ENCODE measurements at places on chromosomes 7 and 10.

GRCh38 chr10:25245165-25245564, 70.4 kb downstream of the GPR158 start:
- no peak for DNase-seq

GRCh38 chr7:38699471-38699870, 68.3 kb upstream of the AMPH start:
- DNase-seq = no peak

DNA sequence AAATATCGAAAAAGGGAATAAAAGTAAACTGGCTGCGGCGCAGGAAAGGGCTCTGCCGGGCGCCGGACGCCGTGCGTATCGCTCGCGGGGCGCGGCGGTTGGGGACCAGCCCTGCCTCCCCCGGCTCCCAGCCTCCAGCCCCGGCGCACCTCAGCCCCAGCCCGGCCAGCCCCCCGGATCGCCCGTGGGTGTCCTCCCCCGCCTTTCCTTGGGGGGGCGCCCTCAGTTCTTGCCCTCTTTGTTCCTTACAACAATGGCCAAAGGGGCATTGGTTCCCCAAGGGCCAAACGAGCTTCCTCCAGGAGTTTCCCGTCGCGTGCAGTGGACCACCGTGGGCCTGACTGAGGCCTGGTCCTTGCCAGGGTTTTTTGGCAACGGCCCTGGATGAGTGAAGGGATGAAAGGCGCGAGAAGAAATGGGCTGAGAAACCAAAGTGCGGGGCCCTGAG, 1.2 kb downstream of the MACROH2A2 start:
- peak; percentile 16 for DNase-seq

DNA sequence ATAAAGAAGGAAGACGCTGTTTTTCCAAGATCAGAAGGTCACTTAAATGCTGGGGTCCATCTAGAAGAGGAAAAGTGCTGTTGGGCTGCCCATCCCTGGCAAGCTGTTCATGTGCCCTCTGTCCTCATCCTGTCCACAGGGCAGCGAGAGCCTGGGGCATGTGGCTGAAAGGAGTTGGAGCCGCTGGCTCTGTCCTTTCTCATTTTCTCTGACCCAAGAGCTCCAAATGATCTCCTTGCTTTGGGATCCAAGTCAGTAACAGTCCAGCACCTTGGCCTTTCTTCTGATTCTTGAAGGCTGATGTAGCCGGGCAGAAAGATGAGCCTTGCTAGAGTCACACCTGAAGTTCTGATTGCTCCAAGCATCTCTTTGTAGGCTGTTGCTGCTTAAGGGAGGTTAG, 44.4 kb downstream of the SPDYE5 start:
- no peak for DNase-seq

DNA sequence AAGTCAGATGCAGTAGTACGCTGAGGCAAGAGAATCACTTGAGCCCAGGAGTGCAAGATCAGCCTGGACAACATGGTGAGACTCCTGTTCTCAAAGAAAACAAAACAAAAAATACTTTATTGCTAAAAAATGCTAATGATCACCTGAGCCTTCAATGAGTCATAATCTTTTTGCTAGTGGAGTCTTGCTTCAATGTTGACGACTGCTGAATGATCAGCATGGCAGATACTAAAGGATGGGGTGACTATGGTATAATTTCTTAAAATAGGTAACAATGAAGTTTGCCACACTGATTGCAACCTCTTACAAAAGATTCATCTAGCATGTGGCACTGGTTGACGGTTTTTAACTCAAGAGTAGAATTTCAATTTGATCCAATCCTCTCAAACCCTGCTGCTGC, 22.3 kb downstream of the NANOS1 start:
- no peak for DNase-seq

DNA sequence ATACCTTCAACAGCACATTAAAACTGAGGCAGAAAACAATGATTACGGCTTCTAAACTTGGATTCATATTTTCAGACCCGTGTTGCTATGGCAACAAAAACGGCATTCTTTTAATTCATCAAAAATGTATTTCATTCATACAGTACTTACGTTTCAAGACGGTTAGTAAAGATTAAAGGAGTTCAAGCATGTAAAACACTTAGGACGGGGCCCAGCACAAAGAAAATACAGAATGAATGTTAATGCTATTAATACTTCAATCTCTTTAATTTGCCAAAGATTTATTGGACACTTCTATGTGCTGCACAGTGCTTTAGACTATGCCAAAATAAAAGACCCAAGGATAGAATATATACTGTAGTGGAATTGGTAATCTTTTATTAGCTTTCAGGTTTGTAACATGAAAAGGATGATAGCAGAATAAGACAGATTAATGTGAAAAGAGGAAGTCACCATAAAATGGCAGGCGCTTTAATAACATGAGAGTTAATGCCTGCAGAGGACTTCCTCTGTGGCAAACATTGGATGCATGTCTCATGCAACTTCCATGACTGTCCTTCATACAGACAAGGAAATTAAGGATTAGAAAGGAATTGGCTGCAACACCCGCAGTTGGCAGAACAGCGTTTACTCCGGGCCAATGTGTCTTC, 201.6 kb upstream of the KLF6 start:
- no peak for DNase-seq

DNA sequence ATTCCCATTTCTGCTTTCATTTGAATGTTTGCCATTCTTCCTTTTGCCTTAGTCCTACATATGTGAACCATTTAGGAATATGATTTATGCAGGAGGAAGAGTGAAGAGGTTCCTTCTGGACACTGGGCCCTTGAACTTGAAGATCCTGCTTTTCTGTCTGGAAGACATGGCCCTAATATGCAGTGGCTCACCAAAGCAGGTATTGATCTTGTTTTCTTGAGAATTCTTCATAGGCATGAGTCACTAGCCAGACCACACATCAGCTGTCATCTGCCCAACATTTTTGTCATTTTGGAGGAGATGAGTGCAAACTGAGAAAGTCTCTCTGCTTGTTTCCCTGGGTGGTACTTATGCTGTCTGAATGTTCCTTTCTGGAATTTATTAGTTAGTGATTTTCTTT, 382.6 kb downstream of the LRMDA start:
- DNase-seq = no peak

GRCh38 chr10:74593470-74593869, 232.9 kb upstream of the KAT6B start:
- no peak for DNase-seq

- DNase-seq = no peak
Measured at GRCh38 chr10:60669501-60669900, 108.8 kb upstream of the CDK1 start.

DNA sequence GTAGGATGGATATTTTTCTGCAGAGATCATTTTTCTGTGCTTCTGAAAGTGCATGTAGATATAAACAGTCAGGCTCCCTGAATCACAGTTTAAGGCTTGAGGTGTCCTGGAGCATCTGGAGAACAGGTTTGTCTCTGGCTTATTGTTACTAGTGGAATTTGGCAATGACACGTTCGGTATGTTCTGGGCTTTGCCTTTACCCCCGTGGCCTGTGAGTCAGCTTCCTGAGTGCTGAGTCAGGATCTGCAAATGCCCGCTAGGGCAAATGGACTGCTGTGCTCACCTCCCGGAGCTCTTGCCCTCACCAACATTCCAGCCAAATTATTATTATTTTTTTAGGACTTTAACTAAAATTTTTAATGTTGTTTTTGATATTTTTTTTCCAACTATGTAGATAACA, 192.5 kb upstream of the PRSS1 start:
- DNase-seq = no peak

- DNase-seq = no peak
Measured at GRCh38 chr10:48447356-48448215, 141.1 kb downstream of the MAPK8 start.

DNA sequence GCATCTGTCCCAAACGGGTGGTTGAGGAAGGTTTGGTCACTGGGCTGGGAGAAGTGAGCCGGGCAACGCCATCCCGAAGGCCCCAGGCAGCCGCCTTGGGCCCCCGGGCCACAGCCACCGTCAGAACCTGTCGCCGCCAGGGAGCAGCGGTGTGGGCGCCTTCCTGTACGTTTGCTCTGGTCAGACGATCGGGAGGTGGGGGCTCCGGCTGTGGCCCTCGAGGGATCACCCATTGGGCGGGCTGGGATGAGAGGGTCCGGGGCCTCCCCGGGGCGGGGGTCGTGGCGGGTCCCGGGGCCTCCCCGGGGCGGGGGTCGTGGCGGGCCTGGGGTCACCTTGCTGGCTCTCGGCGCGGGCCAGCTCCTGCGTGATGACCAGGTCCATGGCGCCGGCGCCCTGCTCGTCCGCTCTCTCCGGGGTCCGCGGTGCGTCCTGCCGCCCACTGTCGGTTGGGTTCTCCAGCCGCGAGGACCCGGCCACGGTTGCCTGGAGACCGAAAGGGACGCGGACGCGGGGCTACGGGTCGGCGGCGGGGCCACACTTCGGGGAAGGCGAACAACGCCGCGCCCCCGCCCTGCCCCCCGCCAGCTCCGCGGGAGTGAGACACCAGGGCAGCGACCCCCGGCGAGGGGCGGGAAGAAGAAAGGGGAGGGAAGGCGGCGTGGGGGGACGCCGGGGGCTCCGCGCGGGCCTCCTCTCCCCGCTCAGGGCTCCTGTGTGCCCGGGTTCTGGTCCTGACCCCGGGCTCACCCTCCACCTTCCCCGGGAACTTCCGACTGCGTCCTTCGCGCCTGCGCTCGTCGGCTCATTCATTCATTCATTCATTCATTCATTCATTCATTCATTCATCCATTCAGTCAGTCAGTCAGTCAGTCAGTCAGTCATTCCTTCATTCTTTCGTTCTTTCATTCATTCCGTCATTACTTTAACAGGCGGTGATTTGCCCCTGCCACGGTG, at the start of gene CFAP46:
TSS of gene CFAP46 (minus strand) at position 470 of the 957 bp plus-strand sequence. CDS start at position 384, 86 bp downstream.
- peak; percentile 57 for DNase-seq

DNA sequence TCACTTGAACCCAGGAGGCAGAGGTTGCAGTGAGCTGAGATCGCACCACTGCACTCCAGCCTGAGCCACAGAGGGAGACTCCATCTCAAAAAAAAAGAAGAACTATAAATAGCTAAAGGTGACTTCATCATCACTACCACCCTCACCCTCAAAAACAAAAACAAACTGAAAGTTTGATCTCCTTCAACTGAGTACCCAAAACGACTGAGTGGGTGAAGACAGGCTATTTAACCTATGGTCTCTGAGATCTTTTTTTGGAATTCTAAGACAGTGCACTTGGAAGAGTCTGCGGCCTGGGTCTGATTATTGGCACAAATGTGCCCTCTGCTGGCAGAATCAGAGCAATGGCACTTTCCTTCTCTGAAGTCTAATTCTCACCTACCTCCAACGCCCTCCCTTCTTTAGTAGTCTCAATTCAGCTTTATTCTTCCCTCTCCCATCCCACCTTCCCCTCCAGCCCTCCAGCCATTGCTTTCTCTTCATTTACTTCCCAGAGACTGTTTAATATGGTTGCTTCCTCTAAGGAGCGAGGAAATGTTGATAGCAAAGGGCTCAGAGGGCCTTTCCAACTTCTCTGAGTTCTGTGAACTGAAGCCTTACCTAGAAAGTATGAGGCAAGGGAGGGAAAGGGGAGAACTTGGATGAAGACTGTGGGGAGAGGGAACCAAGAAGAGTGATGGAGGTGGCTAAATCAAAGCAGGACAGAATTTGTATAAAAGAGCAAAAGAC, 2.9 kb upstream of the MYOZ1 start:
- DNase-seq = no peak

- DNase-seq = no peak
Measured at GRCh38 chr10:1651270-1651966, 85.9 kb downstream of the ADARB2 start.

DNA sequence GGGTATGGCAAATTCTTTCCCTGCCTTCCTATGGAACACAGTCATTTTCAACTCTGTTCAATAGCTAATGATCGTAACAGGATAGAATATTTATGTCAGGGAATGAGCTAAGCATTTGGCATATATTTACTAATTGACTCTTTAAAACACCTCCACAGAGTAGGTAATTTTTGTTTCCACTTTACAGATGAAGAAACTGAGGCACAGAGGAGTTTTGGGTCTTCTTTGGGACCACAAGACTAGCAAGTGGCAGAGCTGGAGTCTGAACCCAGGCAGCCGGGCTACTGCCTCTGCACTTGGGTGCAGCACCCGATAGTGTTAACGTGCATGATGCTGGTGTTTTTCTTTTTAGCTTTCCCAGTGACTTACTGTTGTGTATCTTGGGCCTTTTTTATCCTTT, 384.0 kb downstream of the SFMBT2 start:
- DNase-seq = no peak

DNA sequence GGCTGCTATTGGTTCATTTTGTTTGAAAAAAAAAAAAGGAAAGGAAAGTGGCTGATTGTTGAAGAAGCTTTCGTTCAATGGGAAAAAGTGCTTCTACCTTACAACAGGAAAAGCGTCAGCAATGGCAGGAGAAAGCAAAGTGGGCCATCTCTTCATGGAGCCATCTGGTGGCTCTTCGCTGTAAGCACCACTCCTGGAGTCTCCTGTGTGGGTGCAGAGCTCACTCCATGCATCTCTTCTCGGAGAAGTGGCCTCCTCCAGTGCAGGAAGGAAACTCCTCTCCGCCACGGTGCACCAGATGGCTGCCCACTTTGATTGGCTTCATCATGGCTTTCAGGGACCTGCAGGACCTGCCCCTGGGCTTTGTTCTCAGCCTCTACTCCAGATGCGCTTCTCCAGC, 250.9 kb downstream of the PTEN start:
- peak; percentile 24 for DNase-seq

DNA sequence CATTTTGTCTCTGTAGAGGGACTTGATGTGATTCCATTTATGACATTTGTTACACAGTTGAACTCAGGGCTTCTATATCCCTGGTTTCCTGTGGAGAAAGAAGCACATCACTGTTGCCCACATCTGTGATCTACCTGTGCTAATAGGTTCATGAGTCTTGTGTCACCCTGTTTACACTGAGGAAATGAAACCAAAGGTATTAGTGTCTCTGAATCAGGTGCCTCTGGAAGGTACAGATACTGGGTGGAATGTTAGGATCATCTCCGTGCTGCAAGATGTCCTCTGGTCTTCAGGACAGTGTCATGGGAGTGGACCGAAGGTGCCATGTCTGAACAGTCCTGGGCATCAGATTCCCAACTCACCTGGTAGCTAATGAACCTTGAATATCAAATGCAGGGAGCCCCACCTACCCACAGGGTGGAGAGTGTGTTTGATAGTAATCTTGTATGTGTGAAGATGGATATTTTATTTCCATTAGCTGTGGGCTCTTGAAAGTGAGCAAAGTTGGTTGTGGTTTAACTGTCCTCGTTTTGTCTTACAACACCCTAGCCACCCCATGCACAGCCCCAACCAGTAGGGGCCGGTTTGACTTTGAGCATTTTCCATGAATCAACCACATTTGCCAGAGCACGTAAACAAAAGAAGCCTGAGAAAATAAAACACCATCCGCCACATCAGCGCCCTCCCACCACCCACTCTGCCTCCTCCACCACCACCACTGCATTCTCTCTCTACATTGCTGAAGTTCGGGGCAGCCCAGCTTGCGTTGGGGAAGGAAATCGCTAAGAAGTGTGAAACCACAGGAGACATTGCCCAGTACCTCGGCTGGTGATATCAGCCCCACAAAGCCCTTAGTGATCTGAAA, 40.7 kb downstream of the TARP start:
- no peak for DNase-seq

GRCh38 chr10:79552143-79552542, 8.1 kb downstream of the SFTPA2 start:
- DNase-seq = no peak

DNA sequence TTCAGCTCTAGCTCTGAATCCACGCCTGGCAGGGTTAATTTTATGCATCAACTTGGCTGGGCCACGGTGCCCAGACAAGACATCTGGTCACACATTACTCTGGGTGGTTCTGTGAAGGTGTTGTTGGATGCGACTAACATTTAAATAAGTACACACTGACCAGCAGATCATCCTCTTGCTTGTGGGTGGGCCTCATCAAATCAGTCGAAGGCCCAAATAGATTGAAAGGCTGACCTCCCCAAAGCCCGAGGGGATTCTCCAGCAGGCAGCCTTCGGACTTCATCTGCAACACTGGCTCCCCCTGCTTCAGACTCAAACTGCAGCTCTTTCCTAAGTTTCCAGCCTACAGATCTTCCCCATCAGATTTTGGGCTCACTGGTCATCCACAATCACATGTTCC, 53.6 kb downstream of the SFMBT2 start:
- no peak for DNase-seq

Measured in left ventricle myocardium inferior (tissue), 1 donor.